ENCODE measurements at places on chromosomes 3 and 15.

DNA sequence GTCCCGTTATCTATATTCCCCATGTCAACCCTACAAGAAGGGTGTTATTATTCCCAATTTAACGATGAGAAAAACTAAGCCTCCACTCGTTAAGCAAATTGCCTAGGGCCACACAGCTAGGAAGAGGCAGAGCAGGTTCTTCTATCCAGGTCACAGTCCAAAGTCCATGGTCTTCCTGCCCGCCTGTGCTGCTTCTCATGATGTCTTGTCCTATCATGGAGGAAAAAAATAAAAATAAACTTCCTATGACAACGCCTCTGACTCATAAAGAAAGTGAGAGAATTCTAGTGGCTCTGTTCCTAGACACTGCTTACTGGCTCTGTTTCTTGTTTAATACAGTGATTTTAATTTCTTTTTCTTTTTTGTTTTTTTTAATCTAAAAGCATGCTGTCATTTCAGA, 9.7 kb downstream of the COL8A1 start:
- no peak for DNase-seq

- no peak for DNase-seq
These were observed 29.4 kb downstream of the ZXDC start for GRCh38 chr3:126446301-126446700.

GRCh38 chr3:71602256-71602655, 18.7 kb upstream of the FOXP1 start:
- no peak for DNase-seq

- no peak for DNase-seq
These were observed 230.8 kb upstream of the STAC start for GRCh38 chr3:36149447-36149865.

GRCh38 chr15:101551696-101552591, 62.4 kb upstream of the PCSK6 start:
- DNase-seq = no peak

Measured in T-helper 9 cell (primary cell).